Hindlimb muscle (tissue), 1 donor: ENCODE measurements at places on chromosomes 5 and 9. TPM values are rescaled to one million over a fixed set of nuclear protein-coding genes. Genes with fewer than 3 reads are reported as not detected.

Gene C9orf153
- polyA plus RNA-seq: 0.22 TPM

- DNase-seq: no peak
Measured at GRCh38 chr5:130526708-130527107, 622.4 kb downstream of the CHSY3 start.

Gene FCN2
- not detected for polyA plus RNA-seq

DNA sequence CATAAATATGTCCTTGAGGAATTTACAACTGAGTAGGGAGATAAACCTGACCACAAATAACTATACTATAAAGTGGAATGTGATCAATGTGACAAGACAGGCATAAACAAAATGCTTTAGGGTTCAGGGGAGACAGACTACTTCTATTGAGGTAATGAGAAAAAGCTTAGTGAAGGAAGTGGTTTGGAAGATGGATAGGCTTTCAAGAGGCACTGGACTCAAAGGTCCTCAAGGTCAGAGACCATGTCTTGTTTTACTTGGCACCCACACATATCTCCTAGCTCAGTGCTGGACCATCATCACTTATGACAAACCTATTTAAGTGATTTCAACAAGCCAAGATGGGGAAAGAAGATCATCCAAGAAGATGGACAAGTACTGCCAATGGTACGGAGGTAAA lies 257.8 kb downstream of the BNC2 start:
- DNase-seq: no peak

DNA sequence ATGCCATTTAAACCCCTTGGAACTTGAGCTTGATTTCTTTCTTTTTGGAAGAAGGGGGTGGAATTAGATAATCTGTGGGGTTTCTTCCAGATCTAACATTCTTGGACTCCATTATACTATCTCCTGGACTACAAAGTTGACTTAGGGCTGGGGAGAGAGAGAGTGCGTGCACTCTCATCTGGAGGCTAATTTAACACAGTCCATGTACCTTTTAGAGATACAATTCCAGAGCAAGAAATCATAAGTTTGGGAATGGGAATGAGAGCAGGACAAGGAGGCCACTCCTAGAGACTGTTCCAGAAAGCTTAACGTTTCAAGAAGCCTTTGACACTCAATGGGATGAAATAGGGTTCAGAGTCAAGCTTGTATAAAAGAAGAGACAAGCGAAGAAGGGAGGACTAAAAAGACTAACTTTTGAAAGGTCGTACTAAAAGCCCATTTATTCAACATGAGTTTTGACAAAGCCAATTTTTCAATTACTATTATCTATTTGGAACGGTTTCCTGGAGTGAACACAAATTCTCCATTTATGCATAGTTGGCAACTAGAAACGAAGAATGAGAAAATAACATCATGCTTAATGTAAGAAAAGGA lies 83.4 kb downstream of the ACTL7B start:
- no peak for DNase-seq

DNA sequence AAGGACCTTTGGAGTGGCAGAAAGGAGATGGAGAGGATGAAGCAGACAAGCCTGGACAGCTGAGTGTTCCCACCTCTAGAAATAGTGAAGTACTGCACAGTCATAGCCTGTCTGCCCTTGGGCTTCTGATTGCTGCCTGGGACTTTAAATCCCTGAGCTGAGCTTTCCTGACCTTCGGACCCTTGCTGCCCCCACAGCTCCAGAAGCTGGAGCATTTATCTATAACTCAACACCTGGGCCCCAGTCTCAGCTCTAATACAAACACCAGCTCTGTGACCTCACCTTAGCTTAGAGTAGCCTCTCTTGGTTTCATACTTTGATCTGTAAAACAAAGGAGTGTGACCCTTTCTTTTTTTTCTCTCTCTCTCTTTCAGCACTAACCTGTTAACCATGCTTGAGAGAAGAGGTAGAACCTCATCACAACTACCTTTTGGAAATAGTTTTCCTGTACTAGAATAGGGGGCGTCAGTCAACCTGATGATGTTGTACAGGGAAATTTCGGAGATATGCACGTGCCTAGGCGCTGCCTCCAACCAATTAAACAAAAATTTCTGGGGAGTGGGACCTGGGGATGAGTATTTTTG lies 25.4 kb upstream of the ELL2 start:
- no peak for DNase-seq

GRCh38 chr9:18520416-18521047 lies 46.6 kb downstream of the ADAMTSL1 start:
- no peak for DNase-seq
